ENCODE measurements at places on chromosomes 3 and 15.

DNA sequence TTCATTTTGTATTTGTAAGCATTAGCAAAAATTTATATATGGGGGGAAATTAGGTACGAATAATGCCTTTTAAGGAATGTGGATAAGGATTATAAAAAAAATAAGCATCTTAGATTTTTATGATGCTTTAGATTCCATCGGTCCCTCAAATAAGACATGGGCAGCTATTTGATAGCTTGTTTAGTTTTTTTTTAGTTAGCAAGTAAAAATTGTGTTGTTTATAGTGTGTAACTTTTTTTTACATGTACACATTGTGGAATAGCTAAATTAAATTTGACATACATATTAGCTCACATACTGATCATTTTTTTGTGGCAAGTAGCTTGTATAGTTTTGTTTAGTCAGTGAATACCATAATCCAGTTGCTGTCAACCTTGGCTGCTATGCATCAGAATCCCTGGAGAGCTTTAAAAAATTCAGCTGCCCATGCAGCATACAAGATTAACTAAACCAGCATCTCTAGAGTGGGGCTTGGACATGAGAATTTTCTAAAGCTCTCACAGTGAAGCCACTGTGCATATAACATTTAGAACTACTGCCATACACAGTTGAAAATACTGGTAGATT is 53.9 kb downstream of the TMOD3 start:
- DNase-seq, result no peak

DNA sequence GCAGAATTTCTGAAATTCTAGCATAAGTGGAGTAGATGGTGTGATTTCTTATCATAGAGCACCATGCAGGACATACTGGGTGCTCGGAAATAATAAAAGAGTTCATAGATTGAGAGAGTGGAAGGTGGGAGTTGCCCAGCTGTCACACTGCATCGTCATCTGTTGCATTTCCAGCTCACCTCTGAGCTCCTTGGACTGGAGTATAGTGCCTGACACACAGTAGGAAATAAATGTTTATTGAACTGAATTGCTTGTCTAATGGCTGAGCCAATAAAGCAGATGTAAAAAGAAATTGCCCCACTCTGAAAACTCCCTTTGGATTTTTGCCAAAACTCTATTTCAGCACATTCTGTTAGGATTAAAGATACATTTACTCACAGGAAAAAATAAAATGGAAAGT is 108.9 kb upstream of the UBE2E1 start:
- no peak for DNase-seq

DNA sequence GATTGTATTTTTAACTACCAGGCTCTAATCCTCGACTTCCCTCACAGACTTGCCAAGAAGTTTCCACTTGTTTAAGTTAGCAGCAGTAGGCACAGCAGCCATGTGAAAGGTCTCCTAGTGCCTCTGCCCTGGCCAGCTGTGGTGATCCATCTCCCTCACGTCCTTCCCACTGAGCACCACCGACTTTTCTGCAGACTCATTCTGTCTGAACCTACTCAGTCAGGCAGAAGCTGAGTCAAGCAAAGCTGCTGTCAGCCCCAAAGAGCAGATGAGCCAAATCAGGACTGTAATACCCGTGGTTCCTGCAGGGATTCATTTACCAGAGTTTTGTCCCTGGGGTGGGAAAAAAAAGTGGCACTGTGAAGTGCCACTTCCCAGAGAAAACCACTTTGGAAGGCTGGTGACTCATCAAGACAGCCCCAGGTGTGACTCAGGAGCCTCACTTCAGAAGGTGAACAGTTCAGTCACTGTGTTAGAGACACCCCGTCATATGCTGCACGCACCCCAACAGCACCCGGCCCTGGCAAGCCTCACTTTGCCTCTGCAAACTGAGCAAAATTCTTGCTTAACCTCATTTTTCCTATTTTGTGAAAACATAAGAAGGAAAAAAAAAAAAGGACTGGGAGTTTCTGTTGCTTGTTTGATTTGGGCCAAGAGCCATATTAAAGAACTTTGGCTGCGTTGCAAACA is 76.0 kb downstream of the WWTR1 start:
- DNase-seq, result no peak

- peak; percentile 41 for DNase-seq
Measured at GRCh38 chr15:64209680-64210334, 47.0 kb upstream of the PPIB start.

- DNase-seq, result peak; percentile 42
Measured at GRCh38 chr15:71443538-71443937, 328.3 kb downstream of the THSD4 start.

DNA sequence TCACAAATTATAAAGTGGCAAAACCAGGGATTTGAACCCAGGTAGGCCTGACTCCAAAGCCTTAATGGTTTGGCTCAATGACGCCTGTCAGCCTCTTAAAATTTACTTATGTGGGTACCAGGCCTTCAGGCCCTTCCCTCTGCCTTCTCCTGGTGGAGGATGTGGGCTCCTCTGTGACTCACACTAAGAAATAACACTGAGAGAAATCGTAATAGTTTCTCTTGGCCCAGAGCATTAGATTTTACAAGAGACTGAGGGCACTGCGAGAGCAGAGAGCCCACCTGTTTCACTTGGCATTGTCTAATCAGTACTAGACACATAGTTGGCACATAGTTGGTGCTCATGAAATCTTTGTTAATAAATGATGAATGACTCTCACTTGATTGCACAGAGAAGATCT is 505.2 kb downstream of the SHQ1 start:
- DNase-seq, result no peak

- DNase-seq, result no peak
Measured at GRCh38 chr3:197508461-197508860, 47.3 kb downstream of the BDH1 start.

- no peak for DNase-seq
Measured at GRCh38 chr15:29612701-29613100, 209.6 kb downstream of the TJP1 start.

GRCh38 chr3:120503727-120504616 is 53.2 kb upstream of the FSTL1 start:
- DNase-seq, result no peak

- DNase-seq, result peak; percentile 8
Measured at GRCh38 chr15:54273928-54274327, 295.7 kb downstream of the UNC13C start.

DNA sequence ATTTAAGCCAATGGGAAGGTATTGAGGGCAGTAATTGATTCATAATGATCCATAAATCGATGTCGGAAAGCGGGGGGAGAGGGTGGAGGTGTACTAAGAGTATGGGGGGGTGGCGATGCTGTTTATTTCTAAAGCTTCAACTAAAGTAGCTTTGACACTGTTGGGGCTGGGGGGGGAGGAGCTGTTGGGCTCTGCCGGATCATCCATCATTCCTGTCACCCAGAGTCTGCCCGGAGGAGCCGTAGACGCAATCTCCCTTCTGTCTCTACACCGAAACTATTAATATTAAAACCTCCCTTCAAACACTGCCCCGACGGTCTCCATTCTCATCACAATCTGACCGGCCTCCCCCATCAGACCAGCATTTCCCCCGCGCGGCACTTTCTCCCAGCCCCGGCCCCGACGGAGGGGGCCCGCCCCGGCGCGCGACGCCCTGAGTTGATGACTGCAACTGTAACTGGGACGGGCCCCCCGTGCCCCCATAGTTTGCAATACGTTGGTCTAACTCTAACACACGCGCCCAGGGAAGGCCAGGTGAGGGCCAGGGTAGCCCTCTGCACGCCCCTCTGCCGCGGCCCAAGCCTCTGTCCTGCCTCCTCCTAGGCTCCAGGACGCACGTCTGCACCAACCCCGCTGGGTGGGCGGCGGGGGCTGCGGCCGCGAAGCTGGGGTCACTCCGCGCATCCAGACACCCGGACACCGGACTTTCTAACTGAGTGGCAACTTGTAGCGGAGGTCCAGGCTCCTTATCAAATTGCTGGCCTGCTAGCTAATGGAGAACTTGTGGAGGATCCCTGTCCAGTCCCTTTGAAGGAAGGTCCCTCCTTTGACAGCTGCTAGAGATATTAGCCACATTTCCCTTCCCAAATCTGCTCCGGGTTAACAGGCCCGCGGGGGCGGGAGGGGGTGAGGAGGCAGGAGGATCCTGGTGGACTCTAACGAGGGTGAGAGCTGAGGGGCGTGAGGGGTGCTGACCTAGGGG is 212.0 kb downstream of the MEIS2 start:
- DNase-seq, result no peak

DNA sequence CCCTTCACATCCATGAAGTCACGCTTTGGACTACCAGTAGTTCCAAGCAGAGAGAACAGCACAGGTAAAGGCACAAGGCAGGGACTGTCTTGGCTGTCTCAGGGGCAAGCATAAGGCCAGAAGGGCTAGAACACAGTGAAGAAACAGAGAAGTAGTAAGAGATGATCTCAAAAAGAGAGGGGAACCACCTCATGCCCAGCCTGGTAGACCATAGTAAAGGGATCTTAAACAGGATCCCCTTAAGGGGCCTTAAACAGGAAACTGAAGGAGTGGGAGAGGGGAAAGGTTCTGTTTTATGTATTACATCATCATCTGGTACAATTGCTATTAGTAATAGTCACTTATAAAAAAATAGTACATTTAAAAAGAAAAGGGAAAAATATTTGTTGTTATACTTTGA is 25.8 kb downstream of the P2RY1 start:
- no peak for DNase-seq

DNA sequence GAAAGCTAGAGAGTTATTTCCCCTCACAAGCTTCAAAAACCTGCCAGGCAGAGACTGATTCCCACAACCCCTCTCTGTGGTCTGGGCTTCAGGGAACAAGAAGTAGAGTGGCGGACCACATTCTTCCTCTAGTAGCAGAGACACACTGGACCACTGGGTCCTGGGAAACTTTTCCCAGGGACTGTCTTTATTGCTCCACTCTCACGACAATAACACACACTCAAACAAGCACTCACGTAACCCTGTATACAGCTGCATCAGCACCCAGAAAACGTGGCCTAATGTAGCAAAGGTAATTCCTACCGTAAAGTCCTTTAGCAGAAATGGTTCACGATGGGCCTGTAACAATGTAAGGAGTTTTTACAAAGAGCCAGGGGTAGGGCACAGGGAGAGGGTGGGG is 27.6 kb downstream of the CPOX start:
- no peak for DNase-seq
